Caki2 (cell line): ENCODE measurements at places on chromosomes 13 and 19.
A peak's percentile ranks its signal among the peaks of the same experiment; 100 is the strongest.

GRCh38 chr13:111323950-111324651 is 3.7 kb downstream of the TEX29 start:
- DNase-seq: no peak

GRCh38 chr13:93915269-93915809 is 564.1 kb downstream of the DCT start:
- no peak for DNase-seq

DNA sequence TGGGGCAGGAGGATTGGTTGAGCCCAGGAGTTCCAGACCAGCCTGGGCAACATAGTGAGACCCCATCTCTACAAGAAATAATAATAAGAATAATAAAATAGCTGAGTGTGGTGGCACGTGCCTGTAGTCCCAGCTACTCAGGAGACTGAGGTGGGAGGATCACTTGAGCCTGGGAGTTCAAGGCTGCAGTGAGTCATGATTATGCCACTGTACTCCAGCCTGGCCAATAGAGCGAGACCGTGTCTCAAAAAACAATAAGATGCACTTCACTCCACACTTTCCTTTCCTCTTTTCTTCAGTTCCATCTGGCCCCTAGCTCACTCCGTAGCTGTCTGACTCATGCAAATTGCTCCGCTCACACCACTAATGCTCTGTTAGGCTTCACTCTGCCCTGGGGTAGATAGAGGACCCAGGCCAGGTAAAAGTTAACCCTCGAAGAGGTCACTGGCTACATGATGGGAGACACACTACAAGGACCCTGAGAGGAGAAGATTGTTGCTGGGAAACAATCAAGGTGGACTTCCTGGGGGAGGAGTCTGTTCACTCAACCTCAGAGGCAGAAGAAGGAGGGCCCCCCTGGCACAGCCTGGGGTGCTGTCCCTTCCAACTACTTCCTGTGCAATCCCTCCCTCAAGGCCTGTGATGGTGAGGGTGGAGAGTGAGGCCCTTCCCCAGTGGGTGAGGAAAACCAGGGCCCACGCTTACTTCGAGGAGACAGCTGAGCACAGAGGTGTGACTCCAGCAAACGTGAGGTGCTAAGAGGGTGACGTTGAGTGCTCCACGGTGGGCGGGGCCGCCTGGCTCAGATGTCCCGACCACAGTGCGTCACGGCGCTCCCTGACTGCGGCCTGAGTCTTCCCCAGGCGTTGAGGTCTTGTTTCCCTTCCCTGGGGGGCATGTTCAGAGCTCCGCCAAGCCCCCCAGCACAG is 8.8 kb upstream of the TNFSF9 start:
- peak; percentile 89 for DNase-seq

- DNase-seq: peak; percentile 85
Observed at GRCh38 chr13:35855531-35856019, 275.6 kb downstream of the DCLK1 start.

DNA sequence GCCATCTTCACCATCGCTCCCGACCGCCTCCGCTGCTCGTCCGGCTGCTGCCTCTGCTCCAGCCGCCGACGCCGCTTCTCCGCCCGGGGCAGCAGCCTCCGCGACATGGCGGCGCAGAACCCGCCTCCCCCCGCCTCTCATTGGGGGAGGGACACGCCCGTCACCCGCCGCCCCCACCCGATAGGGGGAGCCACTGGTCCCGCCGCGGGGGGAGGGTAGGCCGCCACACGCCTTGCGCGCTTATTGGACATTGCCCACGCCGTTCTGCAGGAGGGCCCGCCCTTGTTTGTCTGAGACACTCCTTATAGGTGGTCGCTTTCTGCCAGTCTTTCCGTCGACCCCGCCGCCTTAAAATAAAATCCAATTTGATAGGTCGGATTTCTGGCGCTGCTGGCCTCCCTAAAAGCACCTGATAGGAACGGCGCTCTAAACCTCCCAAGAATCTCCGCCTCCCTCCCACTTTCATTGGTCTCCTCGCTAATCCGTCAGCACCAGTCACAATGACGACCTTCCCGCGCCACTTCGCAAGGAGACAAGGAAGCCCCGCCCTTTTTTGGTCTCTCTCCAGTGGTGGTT is at the start of gene HNRNPL:
Gene HNRNPL (minus strand): TSS at position 127 of the 576 bp plus-strand sequence. CDS start 20 bp downstream, at position 107.
- DNase-seq: peak; percentile 100
